ENCODE measurements at places on chromosomes 1 and 21.

DNA sequence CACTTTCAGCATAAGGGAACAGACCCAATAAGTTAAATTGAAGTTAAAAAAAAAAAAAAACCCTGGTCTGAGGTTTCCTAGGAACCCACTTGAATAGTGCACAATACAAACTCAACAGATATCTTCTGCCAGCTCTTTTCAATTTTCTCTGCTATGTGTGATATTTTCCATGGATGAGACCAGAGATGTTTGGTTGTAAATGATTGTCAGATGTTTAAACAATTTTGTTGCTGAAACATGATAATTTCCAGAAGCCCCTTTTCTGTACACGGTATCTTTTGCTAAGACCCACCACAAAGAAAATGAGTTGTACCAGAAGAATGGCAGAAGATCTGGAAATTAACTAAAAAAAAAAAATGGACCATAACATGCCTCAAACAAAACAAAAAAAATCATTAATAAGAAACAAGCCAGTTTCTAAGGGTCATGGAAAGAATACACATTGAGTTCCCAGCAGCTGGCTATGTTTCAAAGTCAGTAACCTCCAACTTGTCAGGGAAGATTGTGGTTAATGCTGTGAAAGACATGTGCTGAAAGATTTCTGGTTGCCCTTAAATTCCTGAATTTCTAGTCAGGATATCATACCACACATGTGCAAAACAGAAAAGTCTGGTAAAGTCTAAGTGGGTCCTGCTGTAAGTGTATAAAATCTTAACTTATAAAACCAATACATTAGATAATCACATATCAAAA lies 35.6 kb upstream of the MGST3 start:
- DNase-seq, result no peak

DNA sequence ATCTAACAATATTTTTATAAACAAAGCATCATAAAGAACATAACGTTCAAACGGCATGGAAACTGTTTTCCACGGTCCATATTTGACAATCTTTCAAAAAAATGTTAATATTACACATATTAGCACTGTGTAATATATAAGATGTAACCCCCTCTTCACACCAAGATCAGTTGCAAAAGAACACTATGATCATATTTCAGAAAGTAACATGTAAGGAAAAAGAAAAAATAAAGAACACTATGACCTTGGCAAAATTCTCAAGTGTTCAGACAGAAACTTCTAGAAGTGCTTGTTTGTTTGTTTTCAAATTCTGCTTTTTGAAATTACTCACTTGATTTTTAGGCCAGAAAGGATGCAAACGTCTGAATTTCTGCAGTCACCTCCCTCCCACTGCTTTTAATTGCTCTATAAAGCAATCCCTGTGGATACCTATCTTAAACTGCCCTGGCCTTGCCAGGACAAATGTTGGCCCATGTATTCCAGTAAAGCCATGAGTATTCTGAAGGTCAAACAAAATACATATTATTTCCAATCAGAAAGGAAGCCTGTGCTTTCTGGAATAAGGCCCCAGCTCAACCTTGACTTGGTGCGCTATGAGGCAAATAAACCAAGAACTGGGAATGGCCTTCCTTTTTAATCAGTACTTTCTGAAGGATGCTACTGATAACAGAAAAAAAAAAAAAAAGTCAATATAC lies 68.6 kb downstream of the TGFBR3 start:
- DNase-seq, result no peak

GRCh38 chr1:109133002-109133706 lies 19.2 kb downstream of the ELAPOR1 start:
- DNase-seq, result no peak

DNA sequence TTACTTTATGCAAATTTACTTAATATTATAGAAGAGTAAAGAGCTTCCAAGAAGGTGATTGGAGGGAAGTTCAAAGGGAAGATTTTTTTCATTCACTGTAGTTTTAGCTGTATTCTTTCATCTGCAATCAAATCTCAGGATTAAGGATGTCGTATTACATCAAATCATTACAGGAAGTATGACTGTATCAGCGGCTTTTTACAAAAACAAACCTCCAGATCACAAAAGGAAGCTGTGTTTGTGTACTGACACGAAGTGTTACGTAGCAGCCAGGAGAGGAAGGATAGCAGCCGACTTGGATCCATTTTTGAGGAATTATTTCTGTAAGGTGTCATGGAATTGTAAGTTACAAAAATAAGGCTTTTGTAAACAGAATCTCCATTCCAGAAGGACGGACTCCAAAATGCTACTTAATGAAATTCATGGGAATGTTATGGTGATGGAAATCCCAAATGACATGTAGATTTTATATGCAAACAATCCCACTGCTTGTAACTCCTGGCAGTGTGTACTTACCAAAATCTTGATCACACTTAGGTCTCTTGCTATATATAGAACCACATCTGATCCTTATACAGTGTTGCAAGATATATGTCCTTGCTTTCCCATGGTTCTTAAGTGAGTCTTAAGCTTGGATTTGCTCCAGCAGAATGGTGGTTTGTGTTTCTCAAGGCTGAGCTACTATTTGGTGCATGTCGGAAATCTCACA lies 49.8 kb downstream of the KCNJ15 start:
- DNase-seq, result peak; percentile 26

DNA sequence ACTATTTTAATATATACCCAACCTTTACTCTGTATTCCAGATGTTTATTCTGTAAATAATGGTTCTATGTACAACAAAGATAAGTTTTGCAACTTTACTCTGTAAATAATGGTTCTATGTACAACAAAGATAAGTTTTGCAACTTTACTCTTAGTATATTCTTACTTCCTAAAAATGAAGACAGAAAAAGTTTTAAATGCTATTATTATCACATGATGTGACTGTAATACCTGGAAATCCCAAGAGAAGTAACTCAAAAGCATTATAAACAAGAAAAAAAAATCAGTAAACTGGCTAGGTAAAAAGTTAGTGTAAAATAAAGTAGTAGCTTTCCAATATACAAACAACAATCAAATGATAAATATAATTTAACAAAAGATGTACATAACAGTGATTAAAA lies 18.5 kb upstream of the EXO1 start:
- no peak for DNase-seq

DNA sequence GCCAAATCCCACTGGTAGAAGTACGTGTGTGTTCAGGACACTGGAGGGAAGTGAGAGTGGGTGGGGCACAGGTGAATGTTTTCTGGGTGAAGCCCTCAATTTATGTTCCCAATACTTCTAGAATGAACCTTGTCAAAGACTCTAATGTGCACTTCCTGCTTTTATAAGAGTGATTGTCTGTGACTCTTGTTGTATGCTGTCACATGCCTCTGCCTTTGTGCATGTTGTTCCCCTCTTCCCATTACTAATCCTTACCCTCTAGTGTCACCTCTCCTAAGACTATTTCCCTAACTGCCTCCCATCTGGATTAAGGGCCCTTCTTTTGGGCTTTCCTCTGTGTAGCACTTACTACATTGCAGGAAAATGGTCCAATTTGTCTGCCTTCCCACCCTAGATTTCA lies 2.5 kb upstream of the LINGO4 start:
- no peak for DNase-seq

DNA sequence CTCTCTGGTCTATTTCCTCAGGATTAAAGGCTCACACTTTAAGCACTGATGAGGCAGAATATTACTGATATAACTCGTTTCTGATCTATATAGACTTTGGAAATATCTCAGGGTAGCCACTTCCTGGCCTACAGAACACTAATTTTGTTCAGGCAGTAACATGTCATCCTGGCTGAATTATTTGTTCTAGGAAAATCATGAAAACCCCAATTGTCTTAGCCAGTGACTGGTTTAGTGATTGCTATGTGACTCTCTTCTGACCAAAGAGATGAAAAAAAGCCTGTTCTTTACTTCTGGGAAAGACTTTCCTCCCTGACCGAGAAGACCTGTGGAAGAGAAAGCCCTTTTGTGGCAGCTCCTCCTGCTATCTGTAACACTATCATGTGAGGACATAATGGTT lies 453.7 kb downstream of the SETD4 start:
- no peak for DNase-seq

- DNase-seq, result no peak
Observed at GRCh38 chr21:28402616-28402989, 590.1 kb downstream of the LTN1 start.

DNA sequence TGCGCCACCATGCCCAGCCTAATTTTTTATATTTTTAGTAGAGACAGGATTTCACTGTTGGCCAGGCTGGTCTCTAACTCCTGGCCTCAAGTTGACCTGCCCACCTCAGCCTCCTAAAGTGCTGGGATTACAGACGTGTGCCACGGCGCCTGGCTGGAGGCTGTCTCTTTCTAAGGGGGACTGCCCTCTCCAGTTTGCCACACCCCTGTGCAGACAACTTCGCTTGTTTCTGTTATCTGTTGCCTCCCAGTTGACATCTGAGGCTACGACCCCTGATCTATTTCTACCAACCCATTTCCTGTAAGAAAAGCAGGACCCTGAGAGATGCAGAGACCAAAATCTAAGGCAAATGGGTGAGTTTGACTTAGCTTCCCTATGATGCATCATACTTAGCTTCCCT lies 24.0 kb upstream of the VASH2 start:
- DNase-seq, result no peak

DNA sequence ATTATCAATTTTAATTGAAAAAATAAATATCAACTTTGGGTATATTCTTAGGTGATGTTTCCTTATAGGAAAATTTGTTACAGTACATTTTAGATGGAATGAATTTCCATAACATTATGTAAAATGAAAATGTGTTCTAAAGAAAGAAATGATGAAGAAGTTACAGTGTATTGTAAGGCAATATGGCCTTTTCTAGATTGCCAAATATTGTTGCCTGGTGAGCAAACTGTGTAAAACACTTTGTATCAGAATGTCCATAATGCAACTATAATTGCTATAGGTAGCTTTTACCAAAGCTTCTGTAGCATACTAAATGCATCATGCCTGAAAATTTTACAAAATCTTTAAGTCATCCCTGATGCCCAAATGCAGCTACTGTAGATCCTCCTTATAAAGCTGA lies 285.0 kb downstream of the LRRC7 start:
- no peak for DNase-seq

- DNase-seq, result no peak
Observed at GRCh38 chr1:109721042-109721441, 9.0 kb downstream of the GSTM5 start.

GRCh38 chr21:44972301-44972814 lies 32.5 kb downstream of the SLX9 start:
- DNase-seq, result no peak

DNA sequence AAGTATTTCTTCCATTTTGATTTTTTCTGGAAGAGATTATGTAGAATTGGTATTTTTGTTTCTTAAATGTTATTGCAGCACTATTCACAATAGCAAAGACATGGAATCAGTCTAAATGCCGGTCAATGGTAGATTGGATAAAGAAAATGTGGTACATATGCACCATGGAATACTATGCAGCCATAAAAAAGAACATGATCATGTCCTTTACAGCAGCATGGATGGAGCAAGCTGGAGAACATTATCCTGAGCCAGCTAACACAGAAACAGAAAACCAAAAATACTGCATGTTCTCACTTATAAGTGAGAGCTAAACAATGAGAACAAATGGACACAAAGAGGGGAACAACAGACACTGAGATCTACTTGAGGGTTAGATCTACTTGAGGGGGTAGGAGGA lies 5.4 kb downstream of the FGGY start:
- DNase-seq, result no peak

DNA sequence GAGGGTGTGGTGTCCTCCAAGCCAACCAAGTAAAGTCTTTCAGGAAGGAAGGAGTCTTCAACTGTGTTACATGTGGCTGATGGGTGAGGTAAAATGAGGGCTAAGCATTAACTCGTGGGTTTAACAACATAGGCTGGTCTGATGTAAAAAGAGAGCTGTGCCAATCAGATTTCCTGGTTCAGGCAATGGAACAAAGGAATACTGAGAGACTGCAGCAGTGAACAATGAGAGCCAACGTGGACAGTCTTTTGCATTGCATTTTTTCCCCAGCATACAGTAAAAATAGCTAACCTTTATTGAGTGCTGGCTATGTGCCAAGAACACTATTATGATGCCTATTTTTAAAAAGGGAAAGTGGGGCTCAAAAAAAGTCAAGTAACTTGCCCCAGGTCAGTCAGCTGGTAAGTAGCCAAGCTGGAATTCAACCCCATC lies 31.1 kb downstream of the DLGAP3 start:
- no peak for DNase-seq

DNA sequence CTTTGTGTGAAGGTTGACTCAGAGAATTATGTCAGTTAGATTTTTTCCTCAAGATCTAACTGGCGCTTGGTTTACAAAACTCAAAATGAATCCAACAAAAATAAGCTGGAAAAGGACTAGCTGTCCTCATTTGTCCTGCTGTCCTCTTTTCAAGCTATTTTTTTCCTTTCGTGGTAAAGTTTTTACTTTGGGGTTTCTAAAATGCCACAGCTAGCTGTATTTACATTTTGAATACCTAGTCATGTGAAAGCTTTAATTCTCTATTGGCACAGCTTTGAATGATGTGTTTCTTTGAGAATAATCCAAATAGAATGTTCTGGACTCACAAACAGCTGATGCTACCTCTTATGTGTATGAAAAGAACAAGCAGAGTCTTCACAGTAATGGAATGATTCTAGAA lies 673.6 kb upstream of the NR5A2 start:
- DNase-seq, result no peak

DNA sequence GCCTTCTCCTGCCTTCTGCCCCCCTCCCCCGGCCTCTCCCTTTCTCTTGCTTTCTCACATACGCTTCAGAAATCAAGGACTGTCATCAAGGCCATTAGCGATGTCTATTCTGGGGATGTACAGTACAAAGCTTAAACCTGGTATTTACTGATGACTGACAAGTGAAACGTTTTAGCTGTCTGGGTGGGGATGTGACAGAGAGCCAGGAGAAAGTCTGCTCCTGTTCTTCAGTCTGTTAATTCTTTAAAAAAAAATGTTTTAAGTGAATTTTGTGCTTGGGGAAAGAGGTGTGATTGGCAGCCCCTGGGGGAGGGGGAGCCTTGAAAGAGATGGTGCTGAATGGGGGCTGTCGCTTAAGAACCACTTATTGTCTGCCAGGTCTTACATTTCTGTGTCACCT lies 283.0 kb upstream of the PLXNA2 start:
- DNase-seq, result no peak

- DNase-seq, result no peak
Observed at GRCh38 chr1:105337420-105337819, 1587.7 kb downstream of the AMY1C start.

DNA sequence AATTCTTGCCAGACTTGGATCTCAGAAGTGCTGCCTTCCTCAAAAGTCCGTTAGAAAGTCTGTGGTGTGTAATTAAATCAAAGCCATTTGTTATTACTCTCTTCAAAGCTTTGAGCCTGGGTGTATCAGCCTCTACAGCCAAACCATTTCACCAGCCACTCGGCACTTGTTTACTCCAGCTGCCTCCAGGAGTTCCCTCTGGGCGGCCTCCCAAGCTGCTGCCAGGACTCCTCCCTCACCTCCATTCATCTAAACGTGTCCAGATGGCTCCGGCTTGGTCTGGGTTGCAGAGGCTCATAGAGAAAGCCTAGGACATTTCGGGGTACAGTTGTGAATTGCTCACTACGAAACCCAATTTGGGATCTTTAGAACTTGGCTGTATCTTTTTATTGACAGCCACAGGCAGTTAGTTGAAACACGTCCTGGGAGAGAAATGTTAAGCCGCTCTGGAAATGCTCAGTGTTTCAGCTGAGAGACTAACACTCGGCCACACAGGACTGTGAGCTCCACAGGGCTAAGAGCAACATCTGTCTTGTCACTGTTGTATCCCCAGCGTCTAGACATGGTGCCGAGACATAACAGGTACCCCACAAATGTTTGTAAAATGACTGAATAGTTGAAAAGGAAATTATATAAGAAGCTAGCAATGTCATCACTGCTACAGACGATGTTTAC lies 116.9 kb upstream of the NGF start:
- no peak for DNase-seq

- DNase-seq, result no peak
Observed at GRCh38 chr21:43779660-43780059, 3.6 kb upstream of the CSTB start.

All from H54 (cell line).